COR-L47 (cell line): ENCODE measurements at places on chromosomes 12 and 14.

DNA sequence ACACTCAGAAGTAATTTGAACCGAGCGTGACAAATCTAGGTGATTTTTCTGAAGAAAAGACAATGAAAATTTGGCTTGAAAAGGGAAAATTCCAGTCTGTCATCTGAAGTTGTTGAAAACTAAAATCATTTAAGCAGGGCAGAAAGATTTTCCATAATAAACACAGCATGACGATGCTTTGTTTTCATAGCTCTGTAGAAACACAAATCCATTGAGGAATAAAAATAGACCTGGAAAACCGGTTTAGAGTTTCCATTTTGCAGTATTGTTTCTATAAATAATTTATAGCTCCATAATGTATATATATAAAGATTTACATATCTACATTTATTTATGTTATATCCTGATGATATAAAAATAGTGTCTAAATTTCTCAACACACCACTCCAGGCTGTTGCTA lies 1918.5 kb upstream of the FLRT2 start:
- no peak for DNase-seq

GRCh38 chr14:22597265-22597664 lies 835 bp upstream of the ABHD4 start:
- DNase-seq = no peak

GRCh38 chr12:87329076-87329863 lies 699.9 kb downstream of the C12orf50 start:
- no peak for DNase-seq

DNA sequence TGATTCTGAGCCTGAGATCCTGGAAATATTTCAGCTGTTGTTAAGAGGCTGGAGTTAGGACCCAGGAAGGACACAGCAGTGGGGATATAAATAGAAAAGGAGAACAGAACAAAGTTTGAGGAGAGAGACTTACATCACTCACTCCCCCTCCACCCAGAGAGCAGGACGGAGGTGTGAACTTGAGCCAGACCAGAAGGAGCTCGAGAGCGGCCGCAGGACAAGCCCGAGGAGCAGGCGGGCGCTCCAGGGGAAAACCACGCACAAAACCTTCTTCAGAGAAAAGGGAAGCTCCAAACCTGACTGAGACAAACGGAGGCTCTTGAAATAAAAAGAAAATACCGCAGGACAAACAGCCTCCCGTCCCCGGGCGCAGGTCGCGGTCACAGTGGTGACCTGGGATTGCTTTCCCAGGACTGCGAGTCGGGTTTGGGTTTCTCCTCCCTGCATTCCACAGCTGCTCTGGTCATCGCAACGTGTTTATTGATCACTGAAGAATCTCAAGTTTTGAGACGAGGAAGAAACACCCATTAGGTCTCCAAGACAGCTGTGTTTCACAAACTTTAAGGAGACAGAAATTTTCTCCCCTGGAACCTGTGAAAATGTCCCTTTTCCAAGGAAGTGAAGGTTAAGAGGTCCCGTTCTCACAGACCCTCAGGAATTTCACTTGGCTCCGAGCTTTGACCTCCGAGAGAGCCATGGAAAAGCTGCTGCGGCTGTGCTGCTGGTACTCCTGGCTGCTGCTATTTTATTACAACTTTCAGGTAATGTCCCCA lies at the start of gene ADGRD1:
Gene ADGRD1 (plus strand): TSS at position 137 of the 773 bp plus-strand sequence. CDS start 559 bp downstream, at position 696.
- no peak for DNase-seq

DNA sequence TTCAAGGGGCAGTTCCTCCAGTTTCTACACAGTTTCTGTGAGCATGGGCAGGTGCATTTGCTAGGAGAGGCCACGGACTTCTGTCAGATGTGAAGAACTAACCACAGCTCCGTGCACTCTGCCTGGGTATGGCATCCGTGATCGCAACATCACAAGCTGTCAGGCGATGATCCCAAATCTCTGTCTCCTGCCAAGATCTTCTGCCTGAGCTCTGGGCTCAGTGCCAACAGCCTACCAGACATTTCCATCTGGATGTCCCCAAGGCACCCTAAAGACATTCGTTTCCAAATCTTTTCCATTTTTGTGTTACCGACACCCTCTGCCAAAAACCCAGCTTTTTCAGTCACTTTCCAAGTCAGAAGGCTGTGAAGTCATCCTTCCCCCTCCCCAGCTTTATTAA lies 292.1 kb downstream of the GLT1D1 start:
- peak; percentile 6 for DNase-seq

GRCh38 chr12:25883026-25883916 lies 75.2 kb upstream of the RASSF8 start:
- DNase-seq = no peak

DNA sequence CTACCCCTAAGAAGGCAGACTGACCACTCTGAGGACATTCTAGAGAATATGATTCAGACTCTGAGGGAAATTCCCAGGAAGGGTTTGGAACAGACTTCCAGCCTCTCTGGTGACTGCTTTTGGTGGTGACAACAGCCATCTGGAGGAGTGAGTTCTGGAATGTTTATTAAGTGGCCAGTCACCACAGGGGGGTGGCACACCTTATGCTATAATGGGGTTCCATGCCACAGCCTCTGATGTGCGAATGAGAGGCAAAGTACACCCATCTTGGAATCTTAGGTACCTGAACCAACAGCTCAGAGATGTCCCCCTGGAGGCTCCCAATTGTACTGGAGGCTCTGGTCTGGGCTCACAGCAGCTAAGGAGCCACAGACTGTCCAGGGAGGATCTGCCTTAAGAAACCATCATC lies 9.5 kb upstream of the TINF2 start:
- no peak for DNase-seq

GRCh38 chr12:57853864-57854556 lies 7.5 kb upstream of the CTDSP2 start:
- DNase-seq = no peak

DNA sequence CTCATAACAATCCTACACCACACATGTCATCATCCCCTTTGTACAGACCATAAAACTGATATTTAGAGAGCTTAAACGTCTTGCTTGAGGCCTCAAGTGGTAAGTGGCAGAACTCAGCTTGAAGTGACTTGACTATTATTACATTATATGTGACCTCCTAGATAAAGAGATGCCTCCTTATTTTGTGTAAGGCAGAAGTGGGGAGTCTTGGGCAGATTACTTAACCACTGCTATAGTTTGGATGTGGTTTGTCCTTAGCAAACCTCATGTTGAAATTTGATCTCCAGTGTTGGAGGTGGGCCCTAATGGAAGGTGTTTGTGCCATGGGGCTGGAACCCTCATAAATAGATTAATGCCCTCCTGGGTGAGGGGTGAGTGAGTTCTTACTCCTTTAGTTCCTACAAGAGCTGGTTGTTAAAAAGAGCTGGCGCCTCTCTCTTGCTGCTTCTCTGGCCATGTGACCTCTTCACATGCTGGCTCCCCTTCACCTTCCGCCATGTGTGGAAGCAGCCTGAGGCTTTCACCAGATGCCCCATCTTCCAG lies 37.4 kb downstream of the RCOR1 start:
- DNase-seq = no peak

DNA sequence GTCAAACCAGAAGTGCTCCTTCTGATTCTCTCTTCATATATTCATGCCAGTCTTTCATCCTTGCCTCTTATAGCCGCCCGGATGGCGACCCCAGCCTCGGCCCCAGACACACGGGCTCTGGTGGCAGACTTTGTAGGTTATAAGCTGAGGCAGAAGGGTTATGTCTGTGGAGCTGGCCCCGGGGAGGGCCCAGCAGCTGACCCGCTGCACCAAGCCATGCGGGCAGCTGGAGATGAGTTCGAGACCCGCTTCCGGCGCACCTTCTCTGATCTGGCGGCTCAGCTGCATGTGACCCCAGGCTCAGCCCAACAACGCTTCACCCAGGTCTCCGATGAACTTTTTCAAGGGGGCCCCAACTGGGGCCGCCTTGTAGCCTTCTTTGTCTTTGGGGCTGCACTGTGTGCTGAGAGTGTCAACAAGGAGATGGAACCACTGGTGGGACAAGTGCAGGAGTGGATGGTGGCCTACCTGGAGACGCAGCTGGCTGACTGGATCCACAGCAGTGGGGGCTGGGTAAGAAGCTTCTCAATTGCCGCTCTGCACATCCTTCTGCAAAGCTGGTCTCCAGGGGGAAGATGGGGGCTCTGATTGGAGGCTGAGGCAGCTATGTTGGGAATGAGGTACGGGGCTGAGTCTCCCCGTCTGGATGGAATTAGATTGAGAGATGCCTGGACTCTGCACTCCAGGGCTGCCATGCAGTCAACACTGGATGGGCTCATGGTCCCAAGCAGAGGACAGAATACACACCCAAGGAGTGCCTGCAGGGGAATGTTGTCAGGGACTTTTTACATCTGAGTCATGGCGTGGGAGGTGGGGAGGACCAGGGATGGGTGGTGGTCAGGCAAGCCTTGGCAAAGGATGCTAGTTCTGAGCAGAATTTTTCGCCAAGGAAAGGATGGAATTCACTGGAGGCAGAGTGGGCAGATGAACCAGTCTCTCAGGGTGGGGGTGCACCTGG lies 1.3 kb downstream of the BCL2L2 start:
- no peak for DNase-seq

GRCh38 chr14:40806471-40806870 lies 800.2 kb upstream of the LRFN5 start:
- no peak for DNase-seq

DNA sequence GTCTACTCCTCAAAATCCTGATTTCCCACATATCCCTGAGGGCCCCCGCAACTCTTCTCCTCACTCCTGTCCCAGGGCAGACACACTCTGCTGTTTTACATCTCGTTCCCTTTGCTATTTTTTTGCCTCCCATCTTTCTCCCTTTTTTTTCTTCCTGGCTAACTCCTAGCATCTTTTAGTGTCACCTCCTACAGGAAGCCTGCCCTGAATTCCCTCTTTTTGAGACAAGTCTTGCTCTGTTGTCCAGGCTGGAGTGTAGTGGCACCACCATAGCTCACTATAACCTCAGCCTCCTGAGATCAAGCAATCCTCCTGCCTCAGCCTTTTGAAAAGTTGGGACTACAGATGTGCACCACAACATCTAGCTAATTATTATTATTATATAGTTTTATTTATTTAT lies 13.3 kb downstream of the MORN3 start:
- DNase-seq = no peak

- no peak for DNase-seq
These were observed 25.0 kb downstream of the RAB35 start for GRCh38 chr12:120091371-120092090.

DNA sequence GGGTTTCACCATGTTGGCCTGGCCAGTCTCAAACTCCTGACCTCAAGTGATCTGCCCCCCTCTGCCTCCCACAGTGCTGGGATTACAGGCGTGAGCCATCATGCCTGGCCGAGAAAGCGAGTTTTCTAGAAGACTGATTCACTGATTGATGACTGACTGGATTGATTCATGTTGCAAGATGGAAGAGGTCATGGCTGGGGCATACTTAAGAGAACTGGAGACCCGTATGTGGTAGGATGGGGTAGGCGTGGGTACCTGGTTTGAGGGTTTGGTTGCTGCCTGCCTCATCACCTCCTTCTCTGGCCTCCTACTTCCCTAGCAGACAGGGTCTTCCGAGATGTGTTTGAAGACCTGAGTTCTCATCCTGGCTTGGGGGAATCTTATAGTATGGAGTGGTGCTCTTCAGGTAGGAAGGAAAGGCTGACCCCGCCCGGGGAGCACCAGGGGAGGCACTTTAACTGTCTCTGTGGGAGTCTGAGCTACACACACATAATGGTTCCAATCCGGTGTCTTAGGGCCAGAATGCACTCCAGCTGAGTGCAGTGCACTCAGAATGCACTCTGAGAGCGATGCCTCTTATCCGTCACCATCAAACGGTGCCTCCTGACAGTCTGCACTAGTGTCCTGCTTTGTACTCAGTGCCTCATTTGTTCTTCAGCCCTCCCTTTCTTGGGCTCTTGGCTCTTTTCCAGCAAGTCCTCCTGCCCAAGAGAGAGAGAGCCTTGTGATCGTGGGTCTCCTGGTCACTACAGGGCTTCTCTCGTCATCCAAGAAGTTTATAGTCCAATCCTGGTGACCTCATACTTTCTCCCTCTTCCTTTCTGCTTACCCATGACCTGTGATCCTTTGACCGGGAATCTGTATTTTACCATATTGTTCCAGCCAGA lies 19.7 kb downstream of the PLEKHG3 start:
- no peak for DNase-seq

DNA sequence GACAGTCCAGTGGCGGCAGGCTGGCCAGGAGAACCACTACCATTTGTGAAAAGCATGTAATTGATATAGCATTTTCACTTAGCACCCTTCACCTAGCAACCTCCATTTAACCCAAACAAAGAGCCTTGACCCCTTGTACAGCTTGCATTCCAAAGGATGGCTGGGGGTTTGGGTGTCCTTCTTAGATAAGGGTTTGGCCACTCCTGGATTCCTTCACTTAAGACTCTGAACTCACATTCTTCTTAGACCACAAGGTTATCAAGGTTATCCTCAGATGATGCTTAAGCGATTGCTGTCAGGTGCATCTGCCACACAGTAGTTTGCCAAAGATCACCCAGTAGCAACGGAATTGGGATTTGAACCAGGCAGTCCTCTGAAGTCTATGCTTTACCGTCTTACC lies 102.8 kb downstream of the ZNF664 start:
- DNase-seq = no peak

GRCh38 chr12:53617700-53618099 lies 8.5 kb downstream of the ATF7 start:
- no peak for DNase-seq

GRCh38 chr12:114662512-114663177 lies 21.3 kb downstream of the TBX3 start:
- DNase-seq = peak; percentile 10

DNA sequence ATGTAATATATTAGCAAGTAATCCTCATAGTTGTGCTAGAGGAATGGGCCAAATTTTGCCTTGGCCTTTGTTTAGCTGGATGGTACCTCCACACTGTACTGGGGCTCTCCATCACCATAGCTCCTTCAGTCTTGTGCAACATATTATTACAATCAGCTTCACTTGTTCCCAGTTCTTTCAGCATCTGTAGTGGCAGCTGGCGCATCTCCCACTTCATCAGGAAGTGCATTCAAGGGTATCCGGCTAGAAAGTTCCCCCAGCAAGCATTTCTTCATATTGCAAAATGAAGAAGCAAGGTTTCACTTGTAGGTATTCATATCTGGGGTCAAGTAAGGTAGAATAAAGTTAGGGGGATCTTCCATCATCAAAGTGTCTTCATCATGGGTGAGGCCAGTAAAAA lies 123.7 kb downstream of the IGF1 start:
- no peak for DNase-seq

- DNase-seq = no peak
These were observed 93.4 kb downstream of the APAF1 start for GRCh38 chr12:98738539-98738938.

GRCh38 chr12:91819132-91819447 lies 326.6 kb downstream of the BTG1 start:
- no peak for DNase-seq

DNA sequence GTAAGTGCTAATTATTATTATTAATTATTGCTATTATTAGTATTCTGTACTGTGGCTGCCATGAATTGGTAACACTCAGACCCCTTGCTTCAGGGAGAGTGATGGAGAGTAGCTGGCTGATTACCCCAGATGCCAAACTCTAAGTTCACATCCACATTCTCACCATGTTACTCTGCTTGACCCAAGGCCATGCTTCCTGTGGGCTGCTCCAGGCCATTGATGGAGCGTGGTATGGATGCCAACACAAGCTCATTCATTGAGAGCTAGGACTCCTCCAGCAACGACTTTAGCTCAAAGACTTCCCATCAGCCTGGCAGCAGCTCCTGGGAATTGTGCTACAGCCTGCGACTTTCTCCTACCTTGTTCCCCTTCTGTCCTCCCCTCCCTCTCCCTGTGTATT lies 233.4 kb downstream of the MSRB3 start:
- DNase-seq = no peak

GRCh38 chr14:100557658-100558057 lies 29.6 kb downstream of the BEGAIN start:
- DNase-seq = no peak
